ENCODE measurements at places on chromosomes 11 and 22.

DNA sequence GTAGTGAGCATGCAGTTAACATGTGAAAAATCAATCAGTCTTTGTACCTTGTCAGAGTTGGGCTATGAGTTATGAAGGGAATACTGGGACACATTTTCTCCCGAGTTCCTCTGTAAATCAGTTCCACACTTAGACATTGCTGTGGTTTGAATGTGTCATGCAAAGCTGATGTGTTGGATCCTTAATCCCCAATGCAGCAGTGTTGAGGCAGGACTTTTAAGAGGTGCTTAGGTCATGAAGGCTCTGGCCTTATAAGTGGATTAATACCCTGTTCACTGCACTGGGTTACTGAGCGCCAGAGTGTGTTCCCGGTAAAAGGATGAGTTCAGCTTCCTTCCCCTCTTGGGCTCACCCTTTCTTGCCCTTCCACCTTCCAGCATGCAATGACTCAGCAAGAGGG, 742.1 kb upstream of the TENM4 start:
- no peak for DNase-seq

DNA sequence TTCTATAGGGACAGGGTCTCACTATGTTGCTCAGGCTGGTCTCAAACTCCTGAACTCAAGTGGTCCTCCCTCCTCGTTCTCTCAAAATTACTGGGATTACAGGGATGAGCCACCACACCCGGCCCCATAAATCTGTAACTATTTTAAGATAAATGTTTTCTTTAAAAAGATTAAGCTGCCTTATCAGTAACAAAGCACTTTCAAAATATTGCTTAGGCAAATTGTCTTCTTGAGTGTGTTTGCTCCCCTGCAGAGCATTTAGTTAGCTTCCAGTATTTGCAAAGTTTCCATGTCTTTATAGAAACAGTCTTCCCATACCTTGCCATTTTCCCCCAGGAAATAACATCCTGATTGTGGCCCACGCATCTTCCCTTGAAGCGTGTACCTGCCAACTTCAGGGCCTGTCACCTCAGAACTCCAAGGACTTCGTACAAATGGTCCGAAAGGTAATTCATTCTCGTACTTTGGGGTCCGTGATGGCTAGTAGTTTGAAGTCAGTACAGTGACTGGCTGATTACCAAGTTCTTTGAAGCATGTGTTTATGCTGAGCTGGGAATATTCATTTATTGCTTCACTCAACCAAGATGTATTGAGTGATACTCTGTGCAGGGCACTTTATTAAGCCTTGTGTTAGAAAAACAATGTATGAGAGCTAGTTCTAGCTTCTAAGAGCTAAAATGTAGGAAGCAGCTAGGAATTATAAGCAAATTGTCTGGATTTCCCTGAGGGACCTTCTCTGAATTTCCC, 30.4 kb upstream of the CRTAM start:
- DNase-seq, result no peak

DNA sequence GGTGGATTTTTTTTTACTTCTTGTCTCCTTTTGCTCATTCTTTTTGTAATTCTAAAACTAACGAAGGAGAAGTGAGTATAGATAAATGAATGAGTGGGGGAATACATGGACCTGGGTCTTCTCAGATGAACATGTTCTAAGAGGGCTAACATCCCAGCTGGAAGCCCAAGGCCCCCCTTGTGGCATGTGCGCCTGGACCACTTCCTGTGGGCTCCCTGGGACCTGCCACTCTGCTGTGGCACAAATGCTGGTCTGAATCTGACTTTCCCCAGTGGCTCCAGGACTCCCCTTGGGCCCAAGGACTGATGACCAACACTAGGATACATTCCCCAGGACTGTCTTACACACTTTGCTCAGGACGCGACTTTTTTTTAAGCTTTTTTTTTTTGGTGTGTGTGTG, 32.7 kb upstream of the ALX4 start:
- no peak for DNase-seq

DNA sequence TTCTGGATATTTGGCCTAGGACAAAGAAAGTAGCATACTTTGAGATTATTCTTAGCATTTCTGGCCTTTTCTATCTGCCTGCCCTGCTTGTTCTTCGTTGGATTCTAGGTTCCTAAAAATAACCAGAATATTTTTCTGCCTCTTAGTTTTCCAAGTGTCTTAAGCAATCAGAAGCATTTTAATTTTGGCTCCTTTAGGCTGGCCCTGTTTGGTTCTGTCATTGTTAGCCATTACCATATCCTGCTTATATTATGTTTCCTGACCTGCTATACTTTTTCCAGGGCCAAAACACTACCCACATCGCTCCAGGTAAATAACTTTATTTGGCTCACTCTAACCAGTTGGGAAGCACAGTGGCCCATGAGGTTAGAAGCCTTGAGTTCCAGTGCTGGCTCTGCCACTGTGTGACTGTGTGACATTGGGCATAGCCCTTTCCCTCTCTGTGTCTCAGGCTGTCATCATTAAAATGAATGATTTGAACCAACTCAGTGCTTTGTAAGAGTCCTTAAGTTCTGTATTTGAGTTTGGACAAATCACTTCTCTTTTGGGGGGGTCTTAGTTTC, 91.1 kb downstream of the STIM1 start:
- DNase-seq, result no peak

- no peak for DNase-seq
Measured at GRCh38 chr22:17369439-17370025, at the start of gene CECR2. Gene CECR2 (plus strand): TSS chr22:17369460. CDS start chr22:17369784, 324 bp downstream.

- DNase-seq, result no peak
Measured at GRCh38 chr11:119723243-119723951, 5.6 kb downstream of the NECTIN1 start.

All from iPS DF 6.9 (cell line).